ENCODE measurements at places on chromosomes 2 and 18.

- no peak for DNase-seq
Measured at GRCh38 chr2:67221266-67221665, 175.9 kb upstream of the ETAA1 start.

DNA sequence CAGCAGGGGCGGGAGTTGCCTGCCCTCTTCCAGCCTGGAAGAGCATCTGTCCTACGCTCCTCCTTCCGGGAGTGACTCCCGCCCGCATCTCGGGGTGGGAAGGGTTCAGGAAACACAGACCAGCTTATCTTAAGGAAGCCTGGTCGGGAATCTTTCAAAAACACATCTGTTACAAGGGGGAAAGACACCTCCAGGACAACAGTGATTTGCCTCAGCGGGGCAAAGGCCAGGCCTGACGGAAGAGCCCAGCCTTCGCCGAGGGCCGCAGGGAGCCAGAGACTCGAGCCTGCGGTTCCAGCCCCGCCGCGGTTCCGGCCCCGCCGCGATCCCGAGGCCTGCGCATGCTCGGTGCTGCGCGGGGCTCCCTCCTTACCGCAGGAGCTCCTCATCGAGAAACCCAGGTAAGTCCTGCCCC lies 38.1 kb upstream of the TGIF1 start:
- no peak for DNase-seq

GRCh38 chr2:172339371-172340010 lies 87.9 kb upstream of the ITGA6 start:
- DNase-seq, result no peak

GRCh38 chr18:58793361-58793760 lies 71.3 kb upstream of the ZNF532 start:
- DNase-seq, result no peak

- DNase-seq, result no peak
Measured at GRCh38 chr2:73272270-73272669, 12.0 kb downstream of the FBXO41 start.

DNA sequence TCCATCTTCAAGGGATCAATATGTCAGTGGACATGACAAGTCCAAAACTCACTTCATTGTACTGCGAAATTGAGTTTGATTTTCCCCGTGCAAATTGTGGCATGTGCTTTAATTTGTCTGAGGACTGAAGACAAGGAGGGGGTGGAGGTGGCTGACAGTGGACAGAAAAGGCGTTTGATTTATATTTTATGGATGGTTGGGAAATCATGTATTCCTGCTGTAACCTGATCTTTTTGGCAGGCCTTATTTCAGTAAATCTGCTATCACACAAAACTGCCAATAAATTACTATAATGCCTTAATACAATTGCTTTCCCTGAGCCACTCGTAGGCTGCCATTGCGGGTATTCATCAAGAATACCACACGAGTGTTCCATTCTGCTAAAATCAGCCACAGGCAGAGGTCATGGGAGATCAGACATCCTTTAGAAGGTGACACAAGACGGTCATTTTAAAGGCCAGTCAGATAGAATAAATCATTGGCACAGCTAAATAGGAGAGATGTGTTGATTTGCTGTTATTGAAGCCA lies 720.5 kb downstream of the MBD2 start:
- no peak for DNase-seq

DNA sequence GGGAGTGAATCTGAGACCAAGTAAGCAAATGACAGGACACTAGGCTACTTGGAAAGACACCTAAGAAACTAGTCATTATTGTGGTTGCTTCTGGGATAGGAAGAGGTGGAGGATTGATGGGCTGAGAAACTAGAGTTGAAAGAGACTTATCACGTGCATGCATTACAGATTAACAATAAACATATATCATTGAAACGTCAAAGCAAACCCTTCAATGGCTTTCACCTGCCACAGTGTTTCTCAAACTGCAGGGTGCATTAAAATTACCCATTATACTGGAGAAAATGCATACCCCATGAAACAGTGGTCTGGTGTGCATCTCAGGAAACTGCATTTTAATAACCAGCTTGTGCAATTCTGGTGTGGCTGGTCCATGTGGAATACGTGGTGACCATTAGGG lies 318.8 kb downstream of the SMAD2 start:
- DNase-seq, result no peak

GRCh38 chr2:59025157-59025757 lies 784.1 kb upstream of the FANCL start:
- no peak for DNase-seq

GRCh38 chr2:32832821-32833220 lies 113.9 kb upstream of the LTBP1 start:
- DNase-seq, result no peak

GRCh38 chr18:78607221-78607620 lies 372.4 kb upstream of the SALL3 start:
- no peak for DNase-seq

- DNase-seq, result no peak
Measured at GRCh38 chr2:171407030-171407675, 26.6 kb downstream of the METTL8 start.

- DNase-seq, result no peak
Measured at GRCh38 chr18:57727952-57728807, 74.9 kb downstream of the ATP8B1 start.

GRCh38 chr2:187936228-187936627 lies 355.4 kb upstream of the GULP1 start:
- DNase-seq, result no peak

Data from hypothalamus (tissue), 51 donors.